ENCODE measurements at places on chromosomes 6 and 20.
A peak's percentile ranks its signal among the peaks of the same experiment; 100 is the strongest.

GRCh38 chr6:90218959-90219208 is 77.8 kb downstream of the BACH2 start:
- DNase-seq = no peak

GRCh38 chr6:105892577-105893262 is 193.4 kb upstream of the PRDM1 start:
- DNase-seq = no peak

DNA sequence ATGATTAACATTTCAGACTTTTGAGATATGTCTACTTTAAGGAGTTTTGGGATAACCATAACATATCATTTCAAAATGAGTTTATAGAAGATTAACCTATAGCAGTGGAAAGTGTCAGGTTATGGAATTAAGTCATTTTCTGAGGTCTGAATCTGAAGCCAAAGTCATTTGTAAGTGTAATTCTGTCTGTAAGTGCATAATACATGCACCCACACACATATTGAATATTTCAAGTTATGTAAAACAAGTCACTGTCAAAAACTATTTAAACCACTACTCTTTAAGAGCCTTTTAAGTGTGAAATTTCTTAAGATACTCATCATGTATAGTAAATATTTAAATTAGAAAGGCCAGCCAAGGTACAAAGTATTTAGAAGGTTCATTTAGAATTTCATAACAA is 115.8 kb upstream of the HMGCLL1 start:
- no peak for DNase-seq

DNA sequence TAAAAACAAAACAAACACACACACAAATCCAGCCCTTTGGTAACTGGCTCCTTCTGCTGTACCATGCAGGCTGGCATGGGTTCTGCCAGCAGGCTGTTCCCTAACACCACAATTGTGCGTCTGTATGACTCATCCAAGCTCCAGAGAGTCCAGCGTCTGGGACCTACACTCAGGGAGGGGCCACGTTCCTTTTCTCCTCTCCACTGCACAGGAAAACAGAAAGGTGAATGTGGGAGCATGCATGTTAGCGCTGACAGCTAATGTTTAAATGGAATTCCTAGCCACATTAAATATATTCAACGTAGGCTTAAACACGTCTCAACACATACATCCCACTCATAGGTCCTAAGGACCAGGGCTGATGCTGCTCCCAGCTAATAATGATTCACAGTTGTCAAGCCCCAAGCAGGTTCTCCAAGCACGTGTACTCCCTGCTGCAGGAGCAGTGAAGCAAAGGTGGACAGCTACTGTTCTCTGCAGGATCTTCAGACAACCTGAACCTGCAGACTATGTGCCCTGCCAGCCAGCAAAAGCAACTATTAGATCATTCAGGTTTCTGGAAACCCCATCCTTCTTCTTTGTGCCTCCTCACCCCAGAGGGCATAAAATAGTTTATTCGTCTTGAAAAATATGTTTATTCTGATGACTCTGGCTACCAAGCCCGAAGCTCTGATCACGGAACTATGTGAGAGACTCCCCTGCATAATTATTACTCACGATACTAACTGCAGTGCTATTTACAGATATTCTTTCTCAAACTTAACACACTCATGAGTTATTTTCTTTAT is 20.9 kb downstream of the MAP1LC3A start:
- DNase-seq = no peak

DNA sequence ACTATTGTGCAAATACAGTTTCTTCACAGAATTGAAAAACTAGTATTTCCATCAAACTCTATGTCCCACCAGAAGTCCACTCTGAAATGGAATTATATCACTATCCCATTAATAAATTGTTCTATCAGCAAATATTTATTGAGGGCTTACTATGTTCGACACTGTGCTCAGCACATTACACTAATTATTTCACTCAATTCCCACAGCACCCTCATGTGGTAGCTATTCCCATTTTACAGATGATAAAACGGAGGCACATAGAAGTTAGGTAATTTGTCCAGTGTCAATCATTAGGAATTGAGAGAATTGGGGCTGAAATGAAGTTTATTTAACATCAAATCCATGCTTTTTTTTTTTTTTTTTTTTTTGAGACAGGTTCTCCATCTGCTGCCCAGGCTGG is 52.5 kb downstream of the MKKS start:
- no peak for DNase-seq

GRCh38 chr20:21450572-21450971 is 53.2 kb upstream of the NKX2-4 start:
- no peak for DNase-seq

DNA sequence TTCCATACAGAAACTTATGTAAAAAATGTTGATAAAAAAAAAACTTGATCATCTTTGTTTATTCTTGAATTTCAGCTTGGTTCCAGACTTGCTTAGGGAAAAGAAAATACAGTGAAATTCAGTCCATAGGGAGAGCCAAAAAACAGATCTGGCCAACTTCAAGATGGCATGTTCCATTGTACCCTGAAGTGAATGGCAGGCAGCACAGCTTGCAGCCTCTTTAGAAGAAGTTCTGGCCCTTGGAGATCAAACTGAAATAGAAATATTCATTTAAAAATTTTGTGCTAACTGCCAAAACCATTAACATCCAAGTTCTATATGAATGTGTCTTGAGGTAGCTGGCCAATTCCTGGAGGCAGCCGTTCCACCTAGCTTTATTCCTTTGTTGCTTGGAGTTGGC is 448.4 kb downstream of the EPM2A start:
- DNase-seq = no peak

DNA sequence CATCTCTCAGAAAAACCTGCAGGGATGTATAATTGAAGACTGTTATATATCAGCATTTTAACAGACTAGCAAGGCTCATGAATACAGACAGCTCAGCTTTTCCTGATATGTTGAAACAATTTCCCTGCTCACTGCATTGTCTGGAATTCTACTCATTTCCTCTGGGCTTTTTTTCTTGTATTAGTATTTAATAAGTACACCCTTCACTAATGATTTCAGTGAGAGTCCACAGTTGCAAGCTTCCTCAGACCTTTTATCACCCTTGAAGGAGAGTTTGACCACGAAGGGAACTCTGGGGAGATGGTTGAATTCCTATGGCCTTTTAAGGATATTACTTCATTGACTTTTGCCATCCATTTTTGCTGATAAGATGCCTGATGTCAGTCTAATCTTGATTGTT is 248.7 kb downstream of the ADGB start:
- no peak for DNase-seq

GRCh38 chr6:127737009-127737486 is 160.1 kb downstream of the C6orf58 start:
- peak; percentile 5 for DNase-seq

GRCh38 chr20:856361-856775 is 22.9 kb downstream of the FAM110A start:
- peak; percentile 56 for DNase-seq

DNA sequence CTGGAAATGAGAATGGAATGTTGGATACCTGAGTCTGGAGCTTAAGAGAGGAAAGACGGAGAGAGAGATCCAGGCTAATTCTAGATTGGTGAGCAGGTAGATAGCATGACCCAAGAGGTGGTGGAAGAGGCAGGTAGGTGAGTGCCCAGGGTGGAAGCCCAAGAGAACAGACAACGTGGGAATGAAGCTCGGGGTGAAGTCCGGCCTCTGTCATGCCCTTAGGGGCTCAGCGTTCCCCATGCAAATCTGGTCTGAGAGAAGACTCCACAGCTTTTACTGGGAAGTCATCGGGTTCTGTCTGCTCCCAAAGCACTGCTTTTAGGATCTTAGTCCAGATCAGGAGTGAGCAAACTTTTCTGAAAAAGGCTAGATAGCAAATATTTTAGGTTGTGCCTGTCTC is 3.6 kb downstream of the NELFCD start:
- DNase-seq = no peak

- no peak for DNase-seq
Measured at GRCh38 chr6:6891949-6892461, 215.8 kb upstream of the RREB1 start.

- DNase-seq = no peak
Measured at GRCh38 chr6:104887350-104887749, 27.6 kb upstream of the HACE1 start.

- DNase-seq = no peak
Measured at GRCh38 chr6:36822506-36823269, 16.6 kb downstream of the CPNE5 start.

DNA sequence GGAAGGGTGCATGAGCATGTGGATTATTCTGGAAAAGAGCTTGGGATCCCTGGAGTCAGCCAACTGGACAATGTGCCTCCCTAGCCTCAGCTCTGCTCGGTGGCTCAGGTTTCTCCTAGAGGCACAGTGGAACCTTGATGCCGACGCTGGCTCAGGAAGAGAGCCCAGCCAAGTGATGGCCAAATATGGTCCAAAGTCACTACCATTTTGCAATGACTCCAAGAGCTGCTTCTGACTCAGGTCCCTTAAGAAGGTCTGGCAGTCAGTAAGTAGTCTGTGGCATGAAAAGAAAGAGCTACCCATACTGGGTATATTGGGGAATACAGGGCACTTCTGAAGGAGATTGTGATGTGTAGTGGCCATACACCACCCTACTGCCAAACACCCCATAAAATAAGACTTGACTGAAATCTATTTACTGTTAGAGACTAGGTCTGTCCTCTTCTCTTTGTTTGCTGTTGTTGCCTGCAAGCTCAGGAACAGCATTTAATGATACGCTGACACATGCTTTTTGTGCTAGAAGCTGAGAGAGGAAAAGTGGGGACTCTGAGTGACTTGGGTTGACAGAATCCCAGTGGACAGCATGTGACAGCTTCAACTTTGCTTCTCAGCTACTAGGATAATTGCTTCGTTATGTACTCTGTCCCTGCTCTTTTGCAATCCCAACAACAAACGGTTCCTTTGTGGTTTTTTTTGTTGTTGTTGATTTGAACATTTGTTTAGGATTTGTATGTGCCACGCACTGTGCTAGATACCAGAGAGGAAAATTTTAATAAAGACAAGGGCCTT is 30.3 kb upstream of the OGFRL1 start:
- no peak for DNase-seq

GRCh38 chr6:37254881-37255280 is 2.7 kb upstream of the TBC1D22B start:
- DNase-seq = no peak

- DNase-seq = no peak
Measured at GRCh38 chr20:49901588-49901987, 13.7 kb downstream of the SPATA2 start.

- DNase-seq = no peak
Measured at GRCh38 chr6:33305052-33305451, 6.3 kb upstream of the RGL2 start.

DNA sequence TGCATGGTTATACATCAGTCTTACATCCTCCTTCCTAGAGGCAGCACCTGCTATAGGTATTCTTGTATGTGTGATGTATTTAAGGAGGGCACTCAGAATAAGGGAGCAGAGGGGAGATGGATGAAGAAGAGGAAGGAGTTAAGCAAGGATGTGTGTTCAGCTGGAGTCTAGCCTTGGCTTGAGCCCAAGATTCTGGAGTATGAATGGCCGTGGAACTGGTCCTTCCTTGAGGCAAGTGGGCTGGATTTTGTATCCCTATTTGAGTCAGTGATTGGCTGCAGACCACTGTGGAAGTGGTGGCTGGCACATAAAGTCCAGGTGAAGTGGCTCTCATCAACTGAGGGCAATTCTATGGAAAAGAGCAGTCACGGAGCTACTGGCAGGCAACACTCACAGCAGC is 112.0 kb upstream of the RNF24 start:
- no peak for DNase-seq

DNA sequence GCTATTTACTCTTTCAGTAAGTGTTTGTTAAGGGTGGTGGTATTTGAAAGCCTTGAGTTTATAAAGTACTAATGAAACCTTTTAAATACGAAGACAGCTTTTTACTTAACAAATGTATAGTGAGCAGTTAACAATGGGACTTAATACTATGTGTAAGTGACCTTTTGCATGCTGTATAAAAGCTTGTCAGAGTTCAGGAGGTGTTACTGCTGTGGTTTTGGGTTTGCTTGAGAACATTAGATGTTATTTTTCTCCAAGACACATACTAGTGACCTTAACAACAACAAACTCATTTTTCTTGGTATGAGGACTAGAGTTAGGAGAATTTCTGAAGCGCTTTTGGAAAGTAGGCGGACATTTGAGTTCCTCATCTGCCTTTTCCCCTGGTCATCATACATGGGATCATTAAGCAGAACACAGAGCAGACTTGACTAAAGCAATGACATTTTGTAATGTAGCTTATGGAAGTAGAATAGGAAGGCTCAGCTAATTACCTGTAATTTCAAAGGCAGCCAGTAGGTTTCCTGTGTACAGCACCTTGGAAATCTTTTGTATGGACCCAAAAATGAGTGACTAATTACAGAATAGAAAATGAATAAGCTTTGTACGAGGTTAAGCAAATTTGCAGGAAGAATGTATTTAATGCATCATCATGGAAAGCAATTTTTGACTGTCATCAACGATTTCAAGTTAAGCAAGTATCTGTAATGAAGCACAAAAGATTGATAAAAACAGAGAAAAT is 14.1 kb downstream of the CDYL start:
- no peak for DNase-seq

DNA sequence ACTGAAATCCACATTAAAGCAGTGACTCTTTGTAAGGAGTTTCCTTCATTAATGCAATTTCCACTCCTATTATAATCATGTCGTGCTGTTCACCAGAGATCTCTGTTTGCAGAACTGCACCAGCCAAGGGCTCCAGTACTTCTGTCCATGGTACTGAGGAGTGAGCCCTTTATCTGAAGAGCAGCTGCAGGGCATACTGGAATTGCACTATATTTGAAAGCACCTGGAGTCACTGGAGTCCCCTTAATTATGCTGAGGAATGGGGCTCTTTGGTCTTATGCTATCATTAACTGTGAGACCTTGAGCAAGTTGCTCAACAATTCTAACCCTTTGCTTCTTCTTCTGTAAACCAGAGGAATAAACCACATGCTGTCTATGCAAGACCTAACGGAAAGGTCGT is 61.7 kb upstream of the NUP153 start:
- DNase-seq = no peak

- peak; percentile 44 for DNase-seq
Measured at GRCh38 chr6:107489636-107490565, at the start of gene SOBP. Gene SOBP, plus strand, starts transcription at chr6:107490117. Its CDS starts 500 bp downstream, at chr6:107490617.

DNA sequence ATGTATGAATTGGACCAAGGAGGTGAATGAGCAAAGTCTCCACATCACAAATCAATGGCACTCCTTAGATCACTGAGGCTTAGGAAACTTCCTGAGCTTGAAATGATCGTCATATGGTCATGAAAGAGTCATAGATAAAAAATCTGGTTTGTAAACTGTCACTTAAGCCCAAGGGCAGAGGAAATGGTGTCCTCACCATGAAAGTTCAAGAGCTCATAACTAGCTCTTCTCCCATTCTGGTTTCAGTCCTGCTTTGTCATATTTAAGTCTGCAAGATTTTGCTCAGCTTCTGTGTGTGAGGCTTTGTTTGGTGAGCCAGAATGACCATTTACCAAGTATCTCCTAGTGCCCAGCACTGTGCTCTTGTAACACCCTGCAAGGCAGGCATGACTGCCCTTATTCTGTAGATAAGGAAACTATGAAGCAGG is 60.5 kb downstream of the GJA10 start:
- DNase-seq = no peak

DNA sequence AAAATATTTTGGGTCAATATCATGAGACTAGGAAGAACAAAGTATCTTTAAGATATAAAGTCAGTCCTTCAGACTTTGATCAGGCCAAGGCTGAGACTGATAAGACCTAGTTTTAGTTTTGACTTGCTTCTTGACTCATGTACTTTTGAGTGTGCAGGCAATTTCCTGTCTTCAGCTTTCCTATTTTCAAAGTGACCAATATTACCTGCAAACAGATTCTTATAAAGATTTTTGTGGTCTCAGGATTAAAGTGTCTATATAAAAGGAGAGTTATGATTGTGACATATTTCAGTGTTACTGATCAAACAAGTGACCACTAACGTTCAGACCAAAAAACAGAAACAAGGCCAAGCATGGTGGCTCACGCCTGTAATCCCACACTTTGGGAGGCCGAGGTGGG is 36.0 kb upstream of the AKIRIN2 start:
- no peak for DNase-seq
